Common myeloid progenitor, CD34-positive (primary cell): ENCODE measurements at places on chromosomes 2 and 18.

- no peak for DNase-seq
- no peak overlapping the region for H3K4me3 ChIP-seq
- H3K4me1 ChIP-seq = no peaks in the 10 kb centered on the region
- no peaks in the 10 kb centered on the region for H3K36me3 ChIP-seq
- no peak overlapping the region for H3K27ac ChIP-seq
Measured at GRCh38 chr2:205852457-205852856, 170.2 kb downstream of the NRP2 start.

- no peaks in the 10 kb centered on the region for H3K36me3 ChIP-seq
- no peak overlapping the region for H3K4me3 ChIP-seq
- H3K4me1 ChIP-seq = no peaks in the 10 kb centered on the region
- H3K27me3 ChIP-seq = peaks cover 37% of the 10 kb centered on the region
- H3K27ac ChIP-seq = no peak overlapping the region
- no peak for DNase-seq
Measured at GRCh38 chr2:11872247-11872947, 126.0 kb downstream of the LPIN1 start.

DNA sequence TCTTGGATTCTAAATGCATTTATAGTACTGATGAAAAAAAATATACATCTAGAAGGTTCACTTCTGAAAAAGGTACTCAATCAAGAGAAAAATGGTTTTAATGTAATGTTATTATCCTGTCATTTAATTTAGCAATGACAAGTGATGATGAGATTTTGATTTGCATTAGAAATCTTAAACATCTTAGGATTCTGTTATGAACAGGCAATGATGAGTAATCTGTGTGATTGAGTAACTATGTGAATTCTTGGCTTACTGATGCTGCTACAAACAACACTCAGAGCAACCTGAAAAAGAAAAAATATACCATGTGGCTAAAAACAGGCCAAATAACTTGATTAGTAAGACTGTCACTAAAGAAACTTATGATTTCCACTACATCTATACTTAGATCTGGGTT, 30.1 kb downstream of the RBKS start:
- no peak overlapping the region for H3K27ac ChIP-seq
- H3K4me3 ChIP-seq = no peak overlapping the region
- no peaks in the 10 kb centered on the region for H3K27me3 ChIP-seq
- H3K4me1 ChIP-seq = no peaks in the 10 kb centered on the region

DNA sequence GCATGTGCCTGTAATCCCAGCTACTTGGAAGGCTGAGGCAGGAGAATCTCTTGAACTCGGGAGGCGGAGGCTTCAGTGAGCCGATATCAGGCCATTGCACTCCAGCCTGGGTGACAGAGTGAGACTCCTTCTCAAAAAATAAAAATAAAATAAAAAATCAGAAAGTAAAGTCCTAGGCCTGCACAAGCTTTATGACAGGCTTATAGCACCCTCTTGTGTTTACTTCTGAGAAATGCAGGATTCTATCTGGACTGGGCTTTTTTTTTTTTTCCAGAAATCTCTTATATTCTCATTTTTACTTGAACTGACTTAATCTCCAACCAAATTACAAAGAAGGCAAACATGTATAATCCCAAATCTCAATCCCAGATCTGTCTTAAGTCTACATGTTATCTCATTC, 26.1 kb upstream of the REG3G start:
- H3K4me1 ChIP-seq = no peaks in the 10 kb centered on the region
- peaks cover 9% of the 10 kb centered on the region for H3K27me3 ChIP-seq
- peak; percentile 14 for DNase-seq
- H3K4me3 ChIP-seq = no peak overlapping the region

DNA sequence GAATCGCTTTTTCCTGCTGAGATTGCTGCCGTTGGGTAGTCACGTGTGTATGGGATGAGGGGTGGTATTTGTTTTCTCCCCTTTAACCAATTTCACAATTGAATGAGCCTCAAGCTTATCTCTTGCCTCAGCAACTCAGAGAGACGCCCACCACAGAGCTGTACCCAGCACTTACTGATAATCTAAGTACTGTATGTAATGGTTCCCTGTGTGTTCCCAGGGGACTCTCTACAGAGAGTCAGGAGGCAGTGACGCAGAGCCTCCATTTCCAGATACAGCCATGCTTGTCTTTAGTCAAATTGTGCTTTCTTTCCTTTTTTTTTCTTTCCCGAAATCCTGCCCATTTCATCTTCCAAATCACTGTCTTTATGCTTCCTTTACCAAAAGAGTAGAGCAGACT, 1102.1 kb upstream of the KLHL29 start:
- H3K27me3 ChIP-seq = no peaks in the 10 kb centered on the region
- no peak overlapping the region for H3K27ac ChIP-seq
- no peaks in the 10 kb centered on the region for H3K4me1 ChIP-seq
- no peak for DNase-seq
- H3K4me3 ChIP-seq = no peak overlapping the region

DNA sequence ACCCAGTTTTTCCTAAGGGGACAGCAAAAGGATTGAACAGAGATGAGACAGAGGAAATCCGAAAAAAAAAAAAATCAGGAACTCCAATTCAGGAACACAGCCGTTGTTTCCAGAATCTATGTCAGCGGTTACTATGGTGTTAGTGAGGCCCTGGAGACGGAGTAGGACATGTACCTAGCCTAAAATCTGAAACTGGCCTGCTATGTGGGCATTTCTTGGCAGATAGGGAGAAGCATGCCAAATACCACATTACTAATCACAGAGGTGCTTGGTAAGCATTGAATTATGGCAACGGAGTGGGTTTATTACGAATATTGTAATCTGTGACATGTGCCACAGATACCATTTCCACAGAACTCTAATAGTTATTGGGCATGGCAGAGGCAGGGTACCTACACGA, 530.6 kb downstream of the CCDC85A start:
- no peaks in the 10 kb centered on the region for H3K27me3 ChIP-seq
- H3K4me3 ChIP-seq = no peak overlapping the region
- DNase-seq = no peak

GRCh38 chr2:39506215-39506614, 69.1 kb upstream of the MAP4K3 start:
- no peak overlapping the region for H3K4me3 ChIP-seq
- no peaks in the 10 kb centered on the region for H3K27me3 ChIP-seq
- no peak overlapping the region for H3K27ac ChIP-seq
- peaks cover 18% of the 10 kb centered on the region for H3K4me1 ChIP-seq

DNA sequence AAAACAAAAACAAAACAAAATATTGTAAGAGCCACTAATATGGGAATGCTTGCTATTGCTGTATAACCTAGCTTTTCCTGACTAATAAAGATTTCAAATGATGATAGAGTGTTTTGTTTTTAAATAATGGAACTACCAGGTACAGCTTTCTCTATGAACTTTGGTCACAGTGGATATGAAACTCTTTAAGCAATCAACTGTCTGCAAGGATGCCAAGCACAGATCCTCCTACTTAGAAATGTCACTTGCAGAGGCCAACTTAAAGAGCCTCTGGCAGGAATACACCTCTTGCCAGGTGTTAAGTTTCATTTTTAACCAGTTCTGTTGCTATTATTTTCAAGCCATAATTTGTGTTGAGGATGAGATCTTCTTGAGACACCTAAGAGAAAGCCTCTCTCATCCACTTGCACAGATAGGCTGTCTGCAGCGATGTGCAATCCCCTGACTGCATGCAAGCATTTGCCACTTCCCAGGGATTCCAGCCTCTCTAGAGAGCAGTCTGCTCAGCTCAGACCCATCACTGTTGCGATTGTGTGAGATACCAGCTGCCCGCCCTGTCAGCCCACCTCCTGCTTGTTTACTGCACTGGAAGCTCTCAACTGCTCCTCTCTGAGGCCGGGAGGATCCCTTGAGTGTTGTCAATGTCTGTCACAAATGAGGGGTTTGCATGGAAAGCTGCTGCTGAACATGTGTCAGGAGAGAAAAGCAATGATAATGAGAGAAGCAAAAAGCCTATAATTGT, 86.1 kb upstream of the SCG2 start:
- no peak overlapping the region for H3K27ac ChIP-seq
- H3K4me3 ChIP-seq = no peak overlapping the region
- H3K36me3 ChIP-seq = no peaks in the 10 kb centered on the region
- no peaks in the 10 kb centered on the region for H3K27me3 ChIP-seq
- no peak for DNase-seq
- no peaks in the 10 kb centered on the region for H3K4me1 ChIP-seq

GRCh38 chr2:44170311-44170717, 1.6 kb downstream of the PPM1B start:
- peak overlapping the region; percentile 86 for H3K4me3 ChIP-seq
- no peaks in the 10 kb centered on the region for H3K27me3 ChIP-seq
- no peaks in the 10 kb centered on the region for H3K36me3 ChIP-seq
- H3K27ac ChIP-seq = peak overlapping the region; percentile 93
- peaks cover 31% of the 10 kb centered on the region for H3K4me1 ChIP-seq

- no peak overlapping the region for H3K27ac ChIP-seq
- no peaks in the 10 kb centered on the region for H3K27me3 ChIP-seq
- H3K36me3 ChIP-seq = no peaks in the 10 kb centered on the region
- DNase-seq = peak; percentile 27
- no peak overlapping the region for H3K4me3 ChIP-seq
Measured at GRCh38 chr2:187502467-187502866, 51.8 kb downstream of the TFPI start.

DNA sequence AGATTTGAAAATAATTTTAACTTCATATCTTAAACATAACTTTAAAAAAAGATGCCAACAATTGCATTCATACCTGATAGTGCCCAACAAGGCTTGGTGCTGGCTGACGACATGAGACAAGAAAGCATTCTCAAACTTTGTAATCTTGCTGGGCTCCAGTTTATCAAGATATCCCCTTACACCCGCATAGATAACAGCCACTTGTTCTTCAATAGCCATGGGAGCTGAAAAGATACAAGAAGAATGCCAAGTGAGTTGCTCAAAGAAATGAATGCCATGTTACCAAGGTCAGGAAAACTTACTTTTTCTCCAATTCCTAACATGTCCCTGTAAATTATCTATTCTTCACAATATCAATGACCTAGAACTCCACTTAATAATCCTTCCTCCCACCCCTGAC, 12.4 kb upstream of the PSTPIP2 start:
- no peak overlapping the region for H3K27ac ChIP-seq
- H3K4me1 ChIP-seq = no peaks in the 10 kb centered on the region
- H3K36me3 ChIP-seq = peaks cover 89% of the 10 kb centered on the region
- no peak for DNase-seq
- H3K4me3 ChIP-seq = no peak overlapping the region
- no peaks in the 10 kb centered on the region for H3K27me3 ChIP-seq

DNA sequence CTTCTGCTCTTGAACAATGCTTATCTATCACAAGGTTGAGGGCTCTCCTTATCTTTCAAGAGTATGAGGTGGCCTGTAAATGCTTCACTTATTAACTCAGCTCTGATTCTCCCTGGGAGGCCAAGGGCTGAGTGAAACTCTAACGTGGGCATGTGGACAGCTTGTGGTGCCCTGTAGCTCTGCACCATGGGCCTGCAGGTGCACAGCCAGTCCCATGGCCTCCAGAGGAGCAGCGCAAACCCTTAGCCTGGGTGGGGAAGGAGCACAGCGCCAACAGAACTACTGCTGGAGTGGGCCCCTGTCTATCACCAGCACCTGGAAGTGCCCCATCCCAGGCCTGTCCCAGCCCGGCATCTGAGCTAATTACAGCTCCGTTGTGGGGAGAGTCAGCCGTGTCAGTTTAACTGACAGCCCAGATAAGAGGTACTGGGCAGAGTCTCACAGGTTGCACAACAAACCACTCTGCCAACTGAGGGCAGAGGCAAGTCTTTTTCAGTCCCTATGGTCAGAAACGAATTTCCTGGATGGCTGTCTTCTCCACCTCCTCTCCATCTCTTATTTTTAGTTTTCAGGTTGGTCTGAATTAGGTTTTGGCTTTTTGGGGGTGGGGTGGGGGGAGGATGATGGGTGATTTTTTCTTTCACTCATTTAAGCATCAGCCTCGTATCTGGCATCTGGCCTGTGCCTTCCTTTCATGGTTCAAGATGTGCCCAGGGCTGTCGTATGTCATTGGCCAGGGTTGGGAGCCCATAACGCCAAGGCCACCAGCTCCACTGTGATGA, 219.5 kb downstream of the BCL2 start:
- no peaks in the 10 kb centered on the region for H3K27me3 ChIP-seq
- peak; percentile 56 for DNase-seq
- peak overlapping the region; percentile 31 for H3K27ac ChIP-seq
- H3K36me3 ChIP-seq = no peaks in the 10 kb centered on the region
- H3K4me1 ChIP-seq = peaks cover 55% of the 10 kb centered on the region

GRCh38 chr2:25131567-25132298, 36.6 kb downstream of the POMC start:
- H3K27ac ChIP-seq = no peak overlapping the region
- no peaks in the 10 kb centered on the region for H3K36me3 ChIP-seq
- peaks cover 12% of the 10 kb centered on the region for H3K27me3 ChIP-seq
- peak overlapping the region; percentile 46 for H3K4me3 ChIP-seq

GRCh38 chr18:40259115-40259835, 1695.8 kb upstream of the PIK3C3 start:
- no peak overlapping the region for H3K27ac ChIP-seq
- no peaks in the 10 kb centered on the region for H3K36me3 ChIP-seq
- no peaks in the 10 kb centered on the region for H3K27me3 ChIP-seq
- H3K4me1 ChIP-seq = no peaks in the 10 kb centered on the region

- no peaks in the 10 kb centered on the region for H3K27me3 ChIP-seq
- H3K4me1 ChIP-seq = no peaks in the 10 kb centered on the region
- H3K36me3 ChIP-seq = no peaks in the 10 kb centered on the region
- DNase-seq = no peak
- no peak overlapping the region for H3K4me3 ChIP-seq
Measured at GRCh38 chr2:14910654-14911053, 278.1 kb downstream of the LRATD1 start.

DNA sequence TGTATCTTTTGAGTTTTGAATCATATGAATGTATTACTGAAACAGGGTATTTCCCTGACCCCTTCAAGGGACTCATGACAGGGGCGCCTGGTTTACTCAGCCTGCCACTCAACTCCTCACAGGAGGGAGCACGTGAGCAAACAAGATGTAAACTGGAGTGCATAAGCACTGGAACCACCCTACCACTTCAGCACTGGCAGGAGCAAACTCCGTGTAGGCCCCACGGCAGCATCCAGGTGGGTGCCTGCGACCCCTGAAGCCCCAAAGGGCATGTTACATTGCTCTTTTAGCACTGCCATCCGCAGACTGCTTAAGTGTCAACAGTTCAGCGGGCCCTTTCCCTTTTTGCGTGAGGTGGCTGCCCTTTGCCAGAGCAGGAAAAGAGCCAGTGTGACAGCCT, 8.2 kb upstream of the DAPL1 start:
- H3K4me1 ChIP-seq = no peaks in the 10 kb centered on the region
- H3K4me3 ChIP-seq = no peak overlapping the region
- H3K27ac ChIP-seq = no peak overlapping the region
- H3K27me3 ChIP-seq = no peaks in the 10 kb centered on the region

DNA sequence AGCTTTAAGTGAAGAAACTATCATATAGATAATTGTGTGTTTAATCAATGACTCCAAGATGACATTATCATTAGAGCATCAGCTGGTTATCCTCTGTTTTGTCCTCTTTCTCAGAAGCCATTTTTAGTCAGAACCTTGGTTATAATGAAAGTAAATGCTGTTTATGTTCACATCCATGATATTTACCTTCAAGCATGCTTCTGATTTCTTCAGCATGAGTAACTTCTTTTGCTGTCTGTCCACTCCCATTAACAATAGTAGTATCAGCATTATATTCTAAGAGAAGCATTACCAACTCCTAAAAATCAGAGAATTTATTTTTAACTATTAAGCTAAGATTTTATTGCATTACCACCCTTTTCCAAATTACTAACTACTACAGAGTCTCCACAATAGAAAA, 56.3 kb downstream of the OSBPL1A start:
- H3K27ac ChIP-seq = no peak overlapping the region
- no peak for DNase-seq
- no peak overlapping the region for H3K4me3 ChIP-seq
- no peaks in the 10 kb centered on the region for H3K36me3 ChIP-seq
- no peaks in the 10 kb centered on the region for H3K27me3 ChIP-seq
